ENCODE measurements at places on chromosomes 4 and X.

GRCh38 chr4:123783151-123783790 lies 386.7 kb downstream of the SPRY1 start:
- DNase-seq, result no peak

- no peak for DNase-seq
These were observed 208.1 kb downstream of the BMPR1B start for GRCh38 chr4:94965852-94966251.

GRCh38 chrX:10467793-10468192 lies 152.6 kb downstream of the MID1 start:
- no peak for DNase-seq

- DNase-seq, result no peak
These were observed 334.5 kb upstream of the SLC7A11 start for GRCh38 chr4:138576684-138577083.

GRCh38 chrX:2828959-2829411 lies 255 bp downstream of the GYG2 start:
- DNase-seq, result no peak

GRCh38 chrX:24242649-24243175 lies 71.2 kb downstream of the SUPT20HL2 start:
- no peak for DNase-seq

DNA sequence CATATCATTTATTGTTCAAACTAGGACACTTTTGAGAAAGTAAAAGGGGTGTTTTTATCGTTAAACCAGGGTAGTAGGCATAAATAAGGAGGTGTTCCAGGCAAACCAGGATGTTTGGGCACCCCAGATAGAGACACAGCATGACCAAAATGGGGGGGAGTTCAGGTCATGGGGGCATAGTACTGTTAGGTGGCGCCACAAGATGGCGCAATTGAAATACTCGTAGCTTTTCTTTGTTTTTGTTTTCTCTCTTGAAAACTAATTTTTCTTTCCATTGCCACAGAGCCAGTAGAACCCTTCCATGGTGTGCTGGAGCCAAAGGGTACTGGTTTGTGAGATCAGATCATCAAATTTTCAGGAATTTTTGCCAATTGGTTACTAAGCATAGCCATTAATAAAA lies 283.4 kb downstream of the BCOR start:
- no peak for DNase-seq

- no peak for DNase-seq
These were observed 44.7 kb upstream of the BCOR start for GRCh38 chrX:40142417-40142816.

- no peak for DNase-seq
These were observed 116.2 kb upstream of the SLC4A4 start for GRCh38 chr4:71222661-71223060.

DNA sequence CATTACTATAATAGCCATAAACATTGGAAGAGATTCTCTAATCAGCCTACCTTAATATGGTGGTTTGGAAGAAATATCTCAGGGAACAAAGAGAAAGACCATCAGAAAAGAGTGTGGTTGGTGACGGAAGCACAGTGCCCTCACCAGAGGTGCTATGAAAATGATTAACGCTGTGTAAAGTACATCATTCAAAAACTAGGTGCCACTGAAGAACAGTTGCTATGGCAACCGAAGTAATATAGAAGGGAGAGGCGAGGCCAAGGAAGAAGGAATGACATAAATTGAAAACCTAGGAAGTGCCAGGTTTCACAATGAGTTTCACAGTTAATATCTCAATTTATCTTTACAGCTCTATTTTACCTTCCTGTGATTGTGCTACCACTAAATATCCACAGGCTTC lies 57.0 kb upstream of the ARSJ start:
- DNase-seq, result no peak

- no peak for DNase-seq
These were observed 184.5 kb upstream of the MBNL3 start for GRCh38 chrX:132673331-132673730.

DNA sequence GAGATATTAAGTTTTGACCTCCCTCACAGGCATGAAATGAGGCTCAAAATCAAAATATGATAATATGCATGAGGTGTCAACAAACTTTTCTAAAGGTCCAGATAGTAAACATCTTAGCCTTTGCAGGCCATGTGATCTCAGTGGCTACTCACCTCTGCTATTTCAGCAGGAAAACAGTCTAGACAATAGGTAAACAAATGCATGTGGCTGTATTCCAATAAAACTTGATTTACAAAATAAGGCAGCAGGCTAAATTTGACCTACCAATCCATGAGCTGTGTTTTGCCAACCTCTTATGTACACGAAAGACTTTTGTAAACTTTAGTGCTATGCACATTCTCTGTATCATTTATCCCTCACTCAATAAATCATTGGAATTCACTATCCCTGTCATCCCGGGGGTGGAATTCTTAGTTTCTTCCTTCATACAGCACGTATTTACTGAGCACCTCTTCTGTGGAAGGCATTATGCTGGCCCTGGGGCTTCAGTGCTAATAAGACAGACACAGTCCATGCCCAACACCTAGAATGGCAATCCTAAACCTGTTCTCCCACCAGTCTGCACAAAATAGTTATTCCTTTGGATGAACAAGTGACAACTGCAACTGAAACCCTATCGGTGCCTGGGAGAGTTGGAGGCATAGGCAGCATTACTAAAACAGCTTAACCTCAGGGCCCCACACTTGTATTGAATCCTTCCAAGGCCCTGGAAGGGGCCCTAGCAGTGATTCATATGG lies 19.9 kb downstream of the MAGEB17 start:
- no peak for DNase-seq

GRCh38 chr4:186018261-186018660 lies 50.7 kb upstream of the TLR3 start:
- no peak for DNase-seq

- DNase-seq, result no peak
These were observed 12.0 kb downstream of the NHSL2 start for GRCh38 chrX:71922686-71923085.

GRCh38 chrX:20639115-20639514 lies 372.4 kb upstream of the RPS6KA3 start:
- DNase-seq, result no peak

DNA sequence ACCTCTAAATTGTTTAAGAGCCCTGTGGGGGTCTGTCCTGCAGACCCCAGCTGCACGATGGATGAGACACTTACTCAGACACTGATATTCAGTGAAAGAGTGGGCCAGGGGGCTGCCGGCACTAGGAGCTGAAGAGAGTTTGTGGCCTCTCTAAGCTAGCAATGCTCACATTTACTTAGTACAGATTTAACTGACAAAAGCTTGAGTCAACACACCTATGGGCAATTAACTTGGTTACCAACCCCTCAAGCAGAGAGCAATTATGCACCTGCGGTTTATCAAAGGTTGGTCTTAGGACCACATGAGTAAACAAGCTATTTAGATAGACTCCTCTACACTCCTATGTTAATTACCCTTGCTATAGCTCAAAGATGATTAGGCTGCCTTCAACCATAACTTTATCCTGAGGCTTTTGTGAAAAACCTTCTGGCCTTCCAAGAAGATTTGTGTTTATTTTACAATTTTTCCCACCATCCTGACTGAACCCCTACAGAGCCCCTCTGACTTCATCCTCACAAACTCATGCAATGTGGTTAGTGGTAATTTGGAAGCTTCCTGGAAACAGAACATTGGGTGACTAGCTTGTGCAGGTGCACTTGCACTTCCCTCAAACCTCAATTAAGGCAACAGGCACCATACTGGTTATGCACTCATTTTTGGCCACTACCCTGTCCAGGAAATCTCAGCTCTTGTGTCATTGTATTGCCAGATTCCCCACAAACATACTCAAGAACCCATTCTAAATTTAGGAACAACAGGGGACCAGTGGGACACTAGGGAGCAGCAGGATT lies 234.4 kb upstream of the ITM2A start:
- no peak for DNase-seq

DNA sequence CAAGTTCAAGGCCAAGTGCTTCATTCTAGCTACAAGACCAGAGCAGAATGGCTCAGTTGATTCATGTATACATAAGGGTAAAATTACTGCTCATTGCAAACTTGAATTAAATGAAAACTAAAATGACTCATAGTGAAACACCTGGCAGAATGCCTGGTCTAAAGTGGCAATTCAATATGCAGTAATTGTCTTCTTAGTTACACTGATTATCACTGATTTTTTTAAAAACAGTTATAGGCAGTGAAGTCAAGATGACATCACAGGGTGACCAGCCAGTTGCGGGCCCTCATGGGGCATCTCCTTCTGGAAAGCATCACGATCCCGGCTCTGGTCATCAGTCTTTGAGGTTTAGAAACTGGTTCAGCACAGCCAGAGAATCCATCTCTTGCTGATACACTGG lies 154.2 kb downstream of the RAB28 start:
- DNase-seq, result no peak

GRCh38 chrX:153387345-153387744 lies 13.8 kb downstream of the PNMA6E start:
- DNase-seq, result no peak

- no peak for DNase-seq
These were observed 36.5 kb downstream of the DCTD start for GRCh38 chr4:182880387-182881356.

DNA sequence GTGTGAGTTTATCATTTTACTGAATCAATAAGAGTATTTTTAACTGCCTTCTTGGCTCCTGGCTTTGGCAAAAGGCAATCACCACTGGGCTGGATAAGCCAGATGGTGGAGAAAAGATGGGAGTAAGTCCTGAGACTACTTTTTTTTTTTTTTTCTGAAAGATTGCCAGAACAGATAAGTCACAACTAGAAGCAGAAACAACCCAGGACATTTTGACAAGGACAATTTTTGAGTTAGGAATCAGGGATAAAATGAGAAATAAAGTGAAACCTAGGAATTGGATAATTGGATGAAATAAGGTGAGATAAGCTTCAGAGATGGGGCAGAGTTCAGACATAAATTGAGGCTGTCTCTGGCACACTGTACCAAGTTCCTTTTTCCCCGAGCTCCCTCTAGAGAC lies 471.0 kb downstream of the KLHL13 start:
- DNase-seq, result no peak

- DNase-seq, result no peak
These were observed 18.6 kb downstream of the TLR7 start for GRCh38 chrX:12885508-12885907.

- DNase-seq, result no peak
These were observed 56.3 kb downstream of the CCDC149 start for GRCh38 chr4:24856586-24856985.

DNA sequence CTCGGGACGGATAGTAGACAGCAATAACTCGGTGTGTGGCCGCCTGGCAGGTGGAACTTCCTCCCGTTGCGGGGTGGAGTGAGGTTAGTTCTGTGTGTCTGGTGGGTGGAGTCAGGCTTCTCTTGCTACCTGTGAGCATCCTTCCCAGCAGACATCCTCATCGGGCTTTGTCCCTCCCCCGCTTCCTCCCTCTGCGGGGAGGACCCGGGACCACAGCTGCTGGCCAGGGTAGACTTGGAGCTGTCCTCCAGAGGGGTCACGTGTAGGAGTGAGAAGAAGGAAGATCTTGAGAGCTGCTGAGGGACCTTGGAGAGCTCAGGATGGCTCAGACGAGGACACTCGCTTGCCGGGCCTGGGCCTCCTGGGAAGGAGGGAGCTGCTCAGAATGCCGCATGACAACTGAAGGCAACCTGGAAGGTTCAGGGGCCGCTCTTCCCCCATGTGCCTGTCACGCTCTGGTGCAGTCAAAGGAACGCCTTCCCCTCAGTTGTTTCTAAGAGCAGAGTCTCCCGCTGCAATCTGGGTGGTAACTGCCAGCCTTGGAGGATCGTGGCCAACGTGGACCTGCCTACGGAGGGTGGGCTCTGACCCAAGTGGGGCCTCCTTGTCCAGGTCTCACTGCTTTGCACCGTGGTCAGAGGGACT lies 5.7 kb upstream of the MSANTD1 start:
- DNase-seq, result no peak

DNA sequence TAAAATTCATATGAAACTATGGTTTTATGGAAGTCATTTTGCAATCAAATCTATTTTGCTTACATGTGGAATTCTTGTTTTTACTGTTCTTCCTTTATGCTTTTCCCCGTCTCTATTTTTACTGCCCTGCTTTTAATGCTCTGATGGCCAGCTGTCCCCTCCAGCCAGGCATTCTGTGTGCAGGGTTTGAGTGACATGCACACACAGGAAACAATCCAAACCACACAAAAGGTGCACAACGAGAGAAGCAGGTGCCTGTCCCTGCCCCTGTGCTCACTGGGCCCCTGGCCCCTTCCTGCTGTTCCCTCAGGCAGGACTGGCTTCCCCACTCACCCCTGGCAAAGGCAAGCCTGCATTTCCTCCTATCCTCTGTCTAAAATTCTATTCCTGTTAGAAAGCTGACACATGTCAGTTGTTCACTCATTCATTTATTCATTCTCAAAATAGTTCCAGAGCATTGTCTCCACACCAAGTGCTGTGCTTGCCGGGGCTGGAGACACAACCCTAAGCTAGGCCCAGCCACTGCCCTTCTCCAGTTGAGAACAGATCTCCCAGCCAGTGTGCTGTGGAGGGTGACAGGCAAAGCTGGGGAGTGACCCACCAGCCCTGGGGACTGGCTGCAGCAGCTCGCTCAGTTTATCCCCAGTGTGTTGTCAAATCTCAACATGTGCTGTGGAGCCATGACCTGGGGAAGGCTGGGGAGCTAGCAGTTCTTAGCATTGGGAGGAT lies 346.3 kb downstream of the FBXW7 start:
- no peak for DNase-seq

DNA sequence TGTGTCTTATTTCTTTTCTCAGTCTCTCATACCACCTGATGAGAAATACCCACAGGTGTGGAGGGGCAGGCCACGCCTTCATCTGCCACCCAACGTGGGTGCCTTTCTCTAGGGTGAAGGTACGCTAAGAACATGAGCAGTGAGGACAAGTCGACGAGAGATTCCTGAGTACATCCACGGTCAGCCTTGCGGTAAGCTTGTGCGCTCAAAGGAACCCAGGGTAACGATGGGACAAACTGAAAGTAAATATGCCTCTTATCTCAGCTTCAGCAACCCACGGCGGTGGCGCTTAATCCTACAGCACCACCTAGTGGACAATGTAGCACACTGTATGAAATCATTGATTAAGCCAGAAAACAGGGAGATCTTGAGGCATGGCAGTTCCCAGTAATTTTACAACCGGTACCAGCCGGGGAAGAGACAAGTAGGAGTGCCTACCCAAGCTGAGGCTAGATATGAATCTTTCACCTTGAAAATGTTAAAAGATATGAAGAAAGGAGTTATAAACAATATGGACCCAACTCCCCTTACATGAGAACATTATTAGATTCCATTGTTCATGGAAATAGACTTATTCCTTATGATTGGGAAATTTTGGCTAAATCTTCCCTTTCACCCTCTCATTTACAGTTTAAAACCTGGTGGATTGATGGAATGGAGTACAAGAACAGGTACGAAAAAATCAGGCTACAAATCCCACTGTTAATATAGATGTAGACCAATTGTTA lies 63.0 kb downstream of the ZNF732 start:
- peak; percentile 36 for DNase-seq

- DNase-seq, result no peak
These were observed 539.8 kb upstream of the SLIT2 start for GRCh38 chr4:19711871-19712270.

GRCh38 chrX:9420275-9421265 lies 44.3 kb upstream of the TBL1X start:
- no peak for DNase-seq

Measured in stimulated activated CD4-positive, alpha-beta T cell treated with anti-CD3 and anti-CD28 coated beads, TNF-alpha, amount 100 ng/mL, for 4 hours (primary cell).